ENCODE measurements at places on chromosomes 12 and 14. TPM values are rescaled to one million over a fixed set of nuclear protein-coding genes. Genes with fewer than 3 reads are reported as not detected.

- no peak for DNase-seq
Measured at GRCh38 chr12:89514751-89515150, 9.8 kb downstream of the GALNT4 start.

DNA sequence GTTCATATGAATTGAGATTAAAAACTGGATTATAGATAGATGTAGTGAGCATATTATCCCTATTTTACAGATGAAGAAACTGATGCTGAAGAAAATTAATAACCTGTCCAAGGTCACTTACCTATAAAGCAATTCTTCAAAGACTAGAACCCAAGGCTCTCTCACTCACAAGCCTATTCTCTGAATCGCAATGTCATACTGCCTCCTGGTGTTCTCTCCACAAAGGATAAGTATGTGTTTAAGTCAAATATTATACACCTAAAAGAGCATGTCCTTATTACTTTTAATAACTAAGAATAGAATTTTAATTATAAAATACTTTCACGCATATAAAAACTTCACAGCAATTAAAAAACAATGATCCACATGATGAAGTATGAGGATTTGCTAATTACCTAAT lies 721.3 kb upstream of the USP15 start:
- no peak for DNase-seq

DNA sequence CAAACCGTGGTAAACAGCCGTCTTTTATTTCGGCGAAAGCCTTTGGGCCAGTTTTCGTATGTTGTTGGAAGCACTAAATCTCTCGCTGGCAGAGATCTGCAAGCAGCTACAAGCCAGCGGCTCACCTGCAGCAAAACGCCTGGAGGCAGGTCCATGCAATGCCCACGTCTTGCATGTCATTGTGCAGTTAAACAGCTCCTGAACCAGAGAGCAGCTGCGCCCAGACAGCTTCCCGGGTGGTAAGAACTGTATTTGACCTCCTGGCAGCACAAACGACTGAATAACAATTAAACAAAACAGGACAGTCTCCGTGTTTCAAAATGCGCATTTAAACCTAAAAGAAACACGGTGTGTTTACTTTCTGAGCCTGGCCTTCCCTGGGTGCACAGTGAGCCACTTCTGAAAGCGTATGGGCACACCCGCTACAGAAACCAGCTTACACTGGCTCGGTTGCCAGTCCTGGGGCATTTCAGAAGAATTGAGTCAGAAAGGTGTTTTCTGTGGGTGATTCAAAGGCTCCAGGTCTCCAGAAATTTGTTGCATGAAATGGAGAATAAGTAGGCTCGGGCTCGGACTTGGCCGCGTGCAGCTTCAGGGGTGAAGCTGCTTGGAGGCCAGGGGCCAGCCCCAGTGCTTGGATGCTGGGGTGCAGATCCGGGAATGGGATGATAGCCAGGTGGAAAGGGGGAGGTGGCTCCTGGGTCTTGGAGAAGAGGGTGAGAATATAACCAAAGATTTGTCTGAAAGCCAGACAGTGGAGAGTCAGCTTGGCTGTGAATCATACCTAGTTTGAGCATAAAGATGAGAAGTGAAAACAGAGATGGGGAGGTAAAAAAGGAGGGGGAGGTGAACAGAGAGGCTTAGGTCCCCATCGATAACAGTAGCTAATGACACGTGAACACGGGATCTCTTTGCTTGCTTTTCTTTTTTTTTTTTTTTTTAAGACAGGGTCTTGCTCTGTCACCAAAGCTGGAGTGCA lies 24.9 kb upstream of the FZD10 start:
- no peak for DNase-seq

GRCh38 chr12:32507942-32508320 lies 108.6 kb downstream of the FGD4 start:
- no peak for DNase-seq

DNA sequence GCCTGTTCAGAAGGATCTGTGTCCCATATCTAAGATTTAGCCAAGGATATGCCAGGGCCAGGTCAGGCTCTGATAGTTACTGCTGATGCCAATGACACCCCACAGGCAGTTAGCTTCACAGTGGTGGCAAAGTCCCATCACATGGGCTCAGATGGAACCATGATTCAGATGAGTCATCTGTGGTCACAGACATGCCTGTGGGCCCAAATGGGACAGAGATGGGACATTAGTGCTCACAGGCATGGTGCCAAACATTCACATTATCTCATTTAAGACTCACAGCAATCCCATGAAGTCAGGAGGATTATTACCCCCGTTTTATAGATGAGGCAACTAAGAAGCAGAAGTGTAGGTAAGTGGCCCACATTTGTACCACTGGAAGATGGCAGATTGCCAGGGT lies 207.8 kb downstream of the DPF3 start:
- DNase-seq = no peak

- no peak for DNase-seq
Measured at GRCh38 chr12:51977320-51977753, 25.8 kb downstream of the ACVR1B start.

GRCh38 chr14:21352587-21352986 lies 31.2 kb downstream of the SUPT16H start:
- no peak for DNase-seq

GRCh38 chr14:21049271-21049673 lies 7.1 kb downstream of the RNASE7 start:
- DNase-seq = no peak

DNA sequence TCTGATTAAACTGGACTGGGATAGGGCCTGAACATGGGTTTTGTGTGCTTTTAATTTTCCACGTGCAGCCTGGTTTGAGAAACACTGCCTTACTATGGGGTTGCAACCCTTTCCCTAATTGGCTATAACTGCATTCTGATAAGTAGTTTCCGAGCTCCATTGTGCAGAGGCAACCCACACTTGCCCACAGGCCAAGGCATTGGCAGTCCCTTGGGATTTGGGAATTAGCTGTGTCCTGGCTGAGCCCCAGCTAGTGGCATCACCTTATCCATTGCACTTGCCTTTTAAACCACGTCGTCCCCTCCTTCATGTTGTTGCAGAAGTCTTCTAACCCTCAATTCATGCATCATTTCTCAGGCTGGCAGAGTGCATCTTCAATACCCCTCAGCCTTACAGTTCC lies 10.2 kb downstream of the VCPKMT start:
- no peak for DNase-seq

- DNase-seq = no peak
Measured at GRCh38 chr12:11778713-11779685, 129.5 kb downstream of the ETV6 start.

DNA sequence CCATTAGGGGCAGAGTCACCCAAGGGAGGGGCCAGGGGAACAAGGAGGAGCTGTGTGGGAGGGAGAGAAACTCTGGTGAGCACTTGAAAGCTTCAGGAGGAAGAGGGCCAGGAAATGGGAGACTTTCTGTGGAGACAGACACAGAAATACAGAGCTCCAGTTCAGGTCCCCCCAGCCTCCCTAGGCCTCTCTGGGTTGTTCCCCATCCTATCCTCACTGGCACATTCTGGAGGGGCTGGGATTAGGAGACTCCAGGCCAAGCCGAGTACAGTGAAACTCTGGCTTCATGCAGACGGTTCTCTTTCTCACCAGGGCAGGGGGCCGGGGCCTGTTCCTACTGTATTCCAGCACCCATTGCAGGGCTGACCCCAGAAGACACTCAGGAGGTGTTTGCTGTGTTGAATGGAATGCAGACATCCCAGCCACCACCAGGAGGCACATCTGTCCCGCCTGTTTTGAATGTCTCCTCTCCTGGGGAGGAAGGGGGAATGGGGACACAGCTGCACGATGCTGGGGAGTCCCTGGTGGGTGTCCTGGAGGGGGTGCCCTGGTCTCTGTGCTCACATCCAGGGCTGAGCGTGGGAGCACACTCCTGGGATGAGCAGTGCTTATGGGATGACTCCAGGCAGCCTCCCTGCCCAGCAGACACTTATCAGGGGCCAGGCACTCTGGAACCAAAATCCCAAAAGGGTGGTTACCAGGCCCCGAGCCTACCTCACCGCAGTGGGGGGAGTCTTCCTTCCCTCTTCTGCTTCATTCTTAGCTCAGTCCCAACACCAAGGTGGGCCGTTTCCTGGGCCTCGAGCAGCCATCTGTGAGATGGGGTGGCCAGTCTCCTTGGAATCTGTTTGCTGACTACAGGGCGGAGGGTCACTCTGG lies 5.5 kb upstream of the KRT84 start:
- peak; percentile 39 for DNase-seq

DNA sequence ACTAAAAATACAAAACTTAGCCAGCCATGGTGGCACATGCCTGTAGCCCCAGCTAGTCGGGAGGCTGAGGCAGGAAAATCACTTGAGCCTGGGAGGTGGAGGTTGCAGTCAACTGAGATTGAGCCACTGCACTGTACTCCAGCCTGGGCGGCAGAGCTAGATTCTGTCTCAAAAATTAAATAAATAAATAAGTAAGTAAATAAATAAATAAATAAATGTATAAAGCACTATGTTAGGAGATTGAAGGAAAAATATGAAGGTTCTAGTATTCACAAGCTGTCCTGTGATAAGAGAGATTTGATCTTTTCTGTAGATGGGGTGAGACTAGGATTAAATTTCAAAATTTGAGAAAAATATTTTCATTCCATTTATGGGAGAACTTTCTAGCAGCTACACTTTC lies 5.7 kb downstream of the DNAJC22 start:
- no peak for DNase-seq

DNA sequence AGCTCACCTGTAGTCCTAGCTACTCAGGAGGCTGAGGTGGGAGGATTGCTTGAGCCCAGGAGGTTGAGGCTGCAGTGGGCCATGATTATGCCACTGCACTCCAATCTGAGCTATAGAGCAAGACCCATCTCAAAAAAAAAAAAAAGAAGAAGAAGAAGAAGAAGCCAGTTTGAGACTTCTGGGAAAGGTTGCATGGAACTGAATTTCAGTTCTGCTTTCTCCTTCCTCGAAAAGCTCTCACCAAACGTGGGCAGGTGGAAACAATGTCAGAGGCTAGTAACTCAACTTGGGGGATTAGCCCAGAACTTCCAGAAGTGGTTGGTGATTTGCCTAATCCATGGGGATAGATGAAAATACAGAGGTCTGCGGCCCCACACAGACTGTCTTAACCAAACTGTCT lies 18.7 kb downstream of the FLVCR2 start:
- no peak for DNase-seq

DNA sequence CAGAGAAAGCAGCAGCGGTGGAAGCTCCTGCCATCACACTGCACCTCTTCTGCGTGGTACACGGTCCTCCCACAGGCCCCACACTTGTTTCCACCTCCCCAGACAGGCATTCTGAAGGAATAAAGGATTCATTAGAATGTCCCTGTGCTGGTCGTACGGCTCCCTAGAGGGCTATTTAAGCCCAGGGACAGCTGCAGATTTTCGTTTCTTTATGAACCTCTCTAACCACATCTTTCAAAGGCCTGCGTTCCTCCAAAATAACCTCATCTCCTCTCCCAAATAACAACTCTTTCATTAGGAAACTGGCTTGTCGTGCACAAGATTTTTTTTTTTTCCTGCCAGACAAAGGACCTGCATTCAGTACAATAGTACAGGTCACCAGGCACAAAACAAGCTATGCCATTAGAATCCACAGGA lies 12.7 kb downstream of the CSRP2 start:
- DNase-seq = no peak

DNA sequence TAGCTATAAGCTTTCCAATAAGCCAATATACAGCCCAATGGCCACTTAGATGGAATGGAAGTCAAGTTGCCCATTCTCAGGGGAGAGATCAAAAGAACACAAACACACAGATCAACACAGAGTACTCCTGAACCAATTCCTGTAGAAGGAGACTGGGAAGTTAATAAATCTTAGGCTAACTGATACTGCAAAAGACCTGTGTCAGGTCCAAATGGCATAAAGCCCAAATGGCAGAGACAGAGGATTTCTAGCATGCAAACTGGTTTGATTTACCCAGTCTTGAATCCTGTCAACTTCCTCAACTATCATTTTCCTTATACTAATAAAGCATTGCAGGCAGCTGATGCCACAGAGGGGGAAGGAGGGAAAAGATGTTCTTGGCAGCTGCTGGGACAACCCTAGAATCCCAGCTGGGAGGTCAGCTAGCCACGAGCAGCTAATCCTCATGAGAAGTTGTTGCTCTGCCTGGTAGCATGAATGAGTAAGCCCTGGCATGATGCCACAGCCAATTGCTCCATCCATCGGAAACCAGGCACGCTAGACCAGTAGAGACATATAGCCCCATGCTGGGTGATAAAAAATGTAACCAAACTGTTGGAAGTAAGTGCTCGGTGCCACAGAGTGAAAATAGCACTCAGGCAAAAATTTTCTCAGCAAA lies 26.2 kb downstream of the ANG start:
- peak; percentile 34 for DNase-seq

GRCh38 chr12:120537856-120538220 lies 3.7 kb downstream of the RNF10 start:
- no peak for DNase-seq

DNA sequence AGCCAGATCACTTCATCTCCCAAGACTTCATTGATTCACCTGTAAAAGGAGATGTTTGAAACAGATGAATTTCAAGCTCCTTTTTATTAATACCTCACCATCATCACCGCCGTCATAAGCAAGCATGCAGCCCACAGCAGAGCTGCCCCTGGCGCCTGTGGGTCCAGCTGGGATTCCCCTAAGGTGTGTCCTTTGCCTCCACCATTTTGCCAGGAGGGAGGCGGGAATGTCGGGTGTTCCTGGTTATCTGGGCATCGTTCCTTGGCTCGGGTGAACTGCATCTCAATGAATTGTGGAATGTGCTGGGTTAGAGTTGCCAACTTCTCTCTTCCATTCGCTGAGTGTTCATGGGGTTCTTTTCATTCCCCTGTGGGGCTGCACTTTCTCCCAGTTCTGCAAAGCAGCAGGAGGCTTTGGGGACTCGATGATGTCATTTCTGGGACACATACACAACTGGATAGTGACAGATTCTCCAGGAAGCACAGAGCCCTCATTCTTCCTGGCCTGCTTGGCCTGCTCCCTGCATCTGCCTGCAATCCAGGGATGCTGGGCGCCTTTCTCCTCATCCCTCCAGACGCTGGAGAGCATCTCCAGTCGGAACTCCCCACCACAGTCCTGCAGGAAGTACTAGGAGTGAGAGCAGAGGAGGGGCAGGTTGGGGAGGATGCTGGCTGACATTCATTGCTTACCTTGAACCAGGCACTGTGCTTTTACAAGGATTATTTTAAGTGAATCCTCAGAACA lies 10.1 kb downstream of the CCND2 start:
- DNase-seq = no peak

GRCh38 chr12:54616933-54617680 lies 17.6 kb downstream of the LACRT start:
- DNase-seq = no peak

- no peak for DNase-seq
Measured at GRCh38 chr14:54728700-54729527, 162.0 kb downstream of the SAMD4A start.

DNA sequence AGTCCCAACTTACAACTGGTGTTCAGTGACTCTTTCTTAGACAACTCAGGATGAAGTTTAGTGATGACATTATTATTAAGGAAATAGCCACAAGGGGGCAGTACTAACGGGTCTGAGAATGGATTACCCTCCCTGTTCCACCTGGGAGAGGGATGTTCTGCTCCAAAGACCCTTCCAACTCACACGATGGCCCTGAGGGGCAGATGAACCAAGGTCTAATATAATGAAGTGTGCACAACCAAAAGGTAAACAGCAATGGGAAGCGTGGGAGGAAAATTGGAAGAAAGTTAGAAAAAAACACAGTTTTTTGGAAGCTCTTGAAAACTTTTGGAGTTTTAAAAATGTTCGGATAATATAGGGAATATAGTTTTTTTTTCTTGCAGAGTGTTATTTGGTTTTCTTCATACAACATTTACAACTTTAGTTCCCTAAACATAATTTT lies 24.0 kb downstream of the FGF6 start:
- DNase-seq = peak; percentile 70

NPFF gene
- total RNA-seq = not detected

SYNDIG1L gene
- total RNA-seq = not detected

CD163 gene
- 5.6 TPM for total RNA-seq

CCDC38 gene
- not detected for total RNA-seq

PIANP gene
- 0.17 TPM for total RNA-seq

GPD1 gene
- 46.8 TPM for total RNA-seq

SLC5A8 gene
- total RNA-seq = not detected

ARHGAP9 gene
- total RNA-seq = 0.44 TPM
